OCI-LY7 (cell line): ENCODE measurements at places on chromosomes 2 and 18. TPM values are rescaled to one million over a fixed set of nuclear protein-coding genes. Genes with fewer than 3 reads are reported as not detected.

GRCh38 chr2:152031747-152032306 is 67.0 kb downstream of the CACNB4 start:
- DNase-seq, result no peak

DNA sequence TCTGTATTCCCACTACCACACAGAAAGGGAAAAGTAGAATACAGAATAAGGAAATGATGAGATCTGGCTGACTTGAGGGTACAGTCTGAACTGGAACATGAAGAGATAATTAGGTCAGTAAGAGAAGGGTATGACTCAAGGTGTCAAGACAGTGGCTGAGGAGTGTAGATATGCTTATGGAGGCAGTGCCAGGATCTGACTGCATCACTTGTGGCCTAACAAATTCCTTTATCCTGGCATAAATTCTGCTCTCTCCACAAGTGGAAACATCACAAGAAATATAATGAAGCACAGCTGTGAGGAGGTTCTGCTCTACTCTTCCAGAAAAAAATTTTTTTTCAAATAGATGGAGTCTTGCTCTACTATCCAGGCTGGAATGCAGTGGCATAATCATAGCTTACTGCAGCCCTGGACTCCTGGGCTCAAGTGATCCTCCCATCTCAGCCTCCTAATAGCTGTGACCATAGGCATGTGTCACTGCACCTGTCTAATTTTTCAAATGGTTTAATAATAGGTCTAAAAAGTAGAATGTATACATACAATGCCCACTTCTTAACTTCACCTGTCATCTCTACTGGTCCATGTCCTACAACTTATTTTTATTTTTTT is 85.3 kb downstream of the C2orf74 start:
- DNase-seq, result no peak

TUBA3E gene
- total RNA-seq, result not detected in 2 replicates

EN1 gene
- total RNA-seq, result not detected in 2 replicates

TNFAIP6 gene
- not detected in 2 replicates for total RNA-seq

IL1B gene
- total RNA-seq, result not detected in 2 replicates

- DNase-seq, result no peak
Measured at GRCh38 chr2:195674491-195675221, 17.6 kb downstream of the SLC39A10 start.

DNA sequence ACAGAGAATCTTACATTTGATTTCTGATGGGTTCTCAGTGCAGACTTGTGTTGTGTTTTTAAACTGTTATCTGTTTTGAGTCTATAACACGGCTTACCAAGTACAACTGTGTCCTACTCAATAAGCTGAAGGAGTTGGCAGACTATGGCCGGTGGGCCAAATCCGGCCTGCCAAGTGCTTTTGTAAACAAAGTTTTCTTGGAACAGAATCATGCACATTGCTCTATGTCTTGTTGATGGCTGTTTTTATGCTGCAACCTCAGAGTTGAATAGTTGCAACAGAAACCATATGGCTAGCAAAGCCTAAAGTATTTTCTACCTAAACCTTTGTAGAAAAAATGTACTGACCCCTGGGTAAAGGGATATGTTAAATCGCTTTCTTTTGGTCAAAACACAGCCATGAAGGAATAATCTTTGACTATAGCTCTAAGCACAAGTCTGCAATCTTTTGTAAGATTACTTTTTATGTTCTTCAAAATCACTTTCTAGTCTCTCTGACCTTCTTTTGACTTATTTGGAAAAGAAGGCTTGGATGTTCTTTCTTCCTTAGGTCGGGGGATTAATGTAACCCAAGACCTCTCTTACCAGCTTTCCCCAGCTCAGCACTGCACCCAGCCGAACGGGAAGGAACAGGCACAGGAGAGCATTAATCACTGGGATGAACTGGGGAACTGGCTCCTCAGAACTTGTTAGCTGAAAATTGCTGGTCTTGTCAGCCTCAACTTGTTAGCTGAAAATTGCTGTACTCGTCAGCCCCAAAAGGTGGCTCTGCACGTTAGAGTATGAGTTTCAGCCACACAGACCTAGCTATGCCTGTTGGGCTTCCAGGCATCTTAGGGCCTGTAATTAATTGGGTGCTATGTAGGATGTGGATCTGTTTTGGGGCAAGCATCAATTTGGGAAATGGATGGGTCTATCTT is 75.4 kb downstream of the CD8B2 start:
- no peak for DNase-seq

MEX3C gene
- total RNA-seq, result 43.4 TPM in 2 replicates

GRCh38 chr2:20634507-20635112 is 16.3 kb downstream of the HS1BP3 start:
- DNase-seq, result no peak
